Stimulated activated CD4-positive, alpha-beta T cell treated with anti-CD3 and anti-CD28 coated beads, TNF-alpha, amount 100 ng/mL, for 48 hours (primary cell): ENCODE measurements at places on chromosomes 12 and 14.

DNA sequence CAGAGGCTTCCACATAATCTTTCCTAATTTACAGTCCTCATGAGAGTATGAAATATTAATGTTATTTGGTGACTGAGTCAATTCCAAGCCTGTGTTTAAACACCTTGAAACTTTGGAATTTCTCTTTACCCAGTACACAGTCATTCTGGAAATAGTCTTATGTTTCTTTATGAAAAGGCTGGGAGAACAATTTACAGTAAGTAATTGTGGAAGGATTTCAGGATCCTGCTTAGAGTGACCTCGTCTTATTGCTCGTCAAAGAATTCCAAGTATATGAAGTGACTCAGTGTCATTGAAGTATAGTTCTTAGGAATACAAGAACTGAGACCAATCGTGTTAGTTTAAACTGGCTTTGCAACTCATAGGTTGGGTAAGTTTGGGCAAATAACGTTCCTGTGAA, 634.2 kb downstream of the SLC16A7 start:
- no peak for DNase-seq

GRCh38 chr12:46260124-46260912, 8.5 kb downstream of the SLC38A1 start:
- DNase-seq = no peak

DNA sequence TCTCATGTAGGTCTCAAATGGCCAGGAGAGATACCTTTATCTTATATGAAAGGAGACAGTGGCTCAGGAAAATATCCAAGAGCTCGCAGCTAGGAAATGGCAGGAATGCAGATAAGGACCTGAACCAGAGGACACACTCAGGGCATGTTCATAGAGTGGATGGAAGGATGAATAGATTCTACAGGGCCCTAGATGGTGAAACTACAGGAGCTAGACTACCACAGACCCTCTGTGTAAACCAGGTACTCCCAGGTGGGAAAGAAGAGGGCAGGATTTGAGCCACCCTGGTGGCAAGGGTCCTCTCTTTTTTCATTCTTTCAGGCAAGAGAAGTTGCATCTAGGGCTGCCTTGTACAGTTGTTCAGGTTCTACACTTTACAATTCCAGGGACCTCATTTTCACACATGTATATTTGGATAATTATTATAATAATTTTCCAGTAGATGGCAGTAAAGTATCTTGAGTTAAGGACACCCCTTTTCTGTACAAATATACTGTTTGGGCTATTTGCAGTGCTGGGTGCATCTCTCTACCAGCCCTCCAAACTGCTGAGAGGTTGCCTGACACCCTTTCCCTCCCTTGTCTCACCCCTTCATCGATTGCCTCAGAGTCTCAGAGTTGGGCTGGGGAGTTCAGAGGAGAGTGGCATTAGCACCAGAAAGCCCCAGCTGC, 10.5 kb upstream of the ZDHHC22 start:
- DNase-seq = no peak

- no peak for DNase-seq
These were observed 804 bp downstream of the GAPDH start for GRCh38 chr12:6534945-6535696.

DNA sequence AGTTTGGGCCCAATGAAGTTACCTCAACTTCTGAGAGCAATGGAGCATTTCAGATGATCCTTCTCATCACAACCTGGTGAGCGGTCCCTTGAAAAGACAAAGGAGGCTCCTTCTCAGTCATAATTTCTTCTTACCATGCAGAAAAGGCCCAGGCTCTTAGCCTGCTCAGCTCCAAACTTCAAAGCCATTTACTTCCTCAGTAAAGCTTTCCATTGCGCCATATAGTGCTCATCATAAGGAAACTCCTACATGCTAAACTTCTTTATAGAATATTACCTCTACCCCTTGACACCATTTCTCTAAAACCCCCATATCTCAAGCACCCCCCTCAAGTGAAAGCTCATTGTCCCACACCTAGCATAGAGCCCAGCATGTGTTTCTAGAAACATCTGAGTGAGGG, 127.1 kb downstream of the GTF2A1 start:
- DNase-seq = no peak

- no peak for DNase-seq
These were observed 60.7 kb upstream of the DCD start for GRCh38 chr12:54708826-54709225.
